NCI-H187 treated with DMSO at 0.1 percent for 48 hours (cell line): ENCODE measurements at places on chromosomes 4 and X.

DNA sequence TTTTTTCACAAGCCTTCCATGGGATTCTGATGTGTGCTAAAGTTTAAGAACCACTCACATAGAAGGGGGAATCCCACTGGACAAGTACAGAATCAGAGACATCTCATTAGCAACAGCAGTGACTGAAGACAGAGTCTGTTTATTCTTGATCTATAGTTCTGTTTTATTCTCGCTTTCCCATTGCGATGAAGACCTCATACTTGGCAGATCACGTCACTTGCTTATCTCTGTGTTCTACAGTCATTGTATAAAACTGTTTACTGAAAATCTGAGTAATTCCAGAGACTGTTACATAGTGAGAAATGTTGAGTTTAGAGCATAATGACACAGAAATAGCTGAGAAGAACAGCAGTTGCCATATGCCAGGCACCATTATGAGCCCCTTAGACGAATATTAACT lies 185.5 kb downstream of the PTTG2 start:
- no peak for DNase-seq

GRCh38 chrX:150508451-150509367 lies 59.7 kb upstream of the MTM1 start:
- no peak for DNase-seq

GRCh38 chr4:78360466-78360865 lies 191.1 kb upstream of the ANXA3 start:
- DNase-seq = no peak

- no peak for DNase-seq
Observed at GRCh38 chrX:129039176-129039575, 484.1 kb downstream of the SMARCA1 start.

DNA sequence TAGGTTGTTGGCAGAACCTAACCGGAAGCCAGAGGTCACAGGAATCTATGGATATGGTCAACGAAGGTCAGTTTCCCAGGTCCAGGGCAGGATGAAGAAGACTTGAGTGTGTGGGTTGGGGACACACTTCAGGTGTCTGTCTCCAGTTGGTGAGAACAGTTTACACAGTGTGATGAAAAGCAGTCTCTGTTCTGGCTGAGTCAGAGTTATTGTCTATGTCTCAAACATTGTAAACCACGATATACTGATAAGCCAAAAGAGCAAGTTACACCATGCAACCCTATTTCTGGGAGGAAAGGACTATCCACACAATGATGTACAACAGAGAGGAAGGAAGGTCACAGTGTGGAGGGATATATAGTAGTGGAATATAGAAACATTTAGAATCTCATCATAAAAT lies 187.1 kb upstream of the C1QTNF7 start:
- no peak for DNase-seq

DNA sequence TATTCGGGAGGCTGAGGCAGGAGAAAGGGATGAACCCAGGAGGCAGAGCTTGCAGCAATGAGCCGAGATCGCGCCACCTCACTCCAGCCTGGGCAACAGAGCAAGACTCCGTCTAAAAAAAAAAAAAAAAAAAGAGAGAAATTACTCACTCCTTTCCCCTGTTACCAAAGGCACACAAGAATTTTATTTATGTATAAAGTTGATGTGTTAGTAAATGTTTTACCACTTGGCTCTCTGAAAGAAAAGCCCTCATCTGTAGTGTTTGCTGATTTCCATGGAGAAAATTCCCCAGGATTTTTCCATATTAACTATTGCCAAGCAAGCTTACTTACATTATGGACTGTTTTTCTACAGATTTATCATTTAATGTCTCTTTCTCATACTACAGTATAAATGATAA lies 142.1 kb upstream of the PABPC4L start:
- DNase-seq = no peak

GRCh38 chr4:169305651-169306050 lies 34.9 kb upstream of the SH3RF1 start:
- no peak for DNase-seq

DNA sequence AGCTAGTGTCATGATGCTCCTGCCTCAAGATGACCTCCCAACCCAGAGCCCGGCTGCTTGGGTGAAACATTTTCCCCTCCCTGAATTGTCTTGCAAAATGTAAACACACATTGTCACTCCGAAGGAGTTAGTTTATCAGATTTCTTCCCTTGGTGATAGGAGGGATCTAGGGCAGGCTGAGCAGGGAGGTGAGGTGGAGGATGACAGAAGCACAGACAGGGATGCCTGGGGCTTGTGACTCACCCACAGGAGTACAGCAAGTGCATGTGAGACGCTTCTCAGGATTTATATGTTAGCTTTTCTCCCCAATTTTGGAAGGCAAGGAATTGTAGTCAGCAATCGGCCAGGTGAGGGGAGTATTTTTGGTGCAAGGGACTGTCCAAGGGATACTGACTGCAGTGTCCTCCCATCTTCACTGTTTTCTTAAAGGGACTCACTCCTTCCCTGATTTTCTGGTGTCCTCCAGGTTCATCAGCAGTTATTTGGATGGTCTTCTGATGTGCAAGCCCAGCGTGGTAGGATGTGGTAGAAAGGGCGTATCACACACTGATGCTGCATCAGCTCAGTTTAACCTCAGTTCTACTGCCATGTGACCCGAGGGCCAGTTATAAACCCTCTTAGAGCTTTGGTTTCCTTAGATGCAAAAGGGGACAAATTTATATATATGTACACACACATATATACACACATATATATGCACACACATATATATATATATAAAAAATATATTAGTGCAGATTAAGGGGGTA lies 46.2 kb upstream of the IGFBP7 start:
- no peak for DNase-seq

DNA sequence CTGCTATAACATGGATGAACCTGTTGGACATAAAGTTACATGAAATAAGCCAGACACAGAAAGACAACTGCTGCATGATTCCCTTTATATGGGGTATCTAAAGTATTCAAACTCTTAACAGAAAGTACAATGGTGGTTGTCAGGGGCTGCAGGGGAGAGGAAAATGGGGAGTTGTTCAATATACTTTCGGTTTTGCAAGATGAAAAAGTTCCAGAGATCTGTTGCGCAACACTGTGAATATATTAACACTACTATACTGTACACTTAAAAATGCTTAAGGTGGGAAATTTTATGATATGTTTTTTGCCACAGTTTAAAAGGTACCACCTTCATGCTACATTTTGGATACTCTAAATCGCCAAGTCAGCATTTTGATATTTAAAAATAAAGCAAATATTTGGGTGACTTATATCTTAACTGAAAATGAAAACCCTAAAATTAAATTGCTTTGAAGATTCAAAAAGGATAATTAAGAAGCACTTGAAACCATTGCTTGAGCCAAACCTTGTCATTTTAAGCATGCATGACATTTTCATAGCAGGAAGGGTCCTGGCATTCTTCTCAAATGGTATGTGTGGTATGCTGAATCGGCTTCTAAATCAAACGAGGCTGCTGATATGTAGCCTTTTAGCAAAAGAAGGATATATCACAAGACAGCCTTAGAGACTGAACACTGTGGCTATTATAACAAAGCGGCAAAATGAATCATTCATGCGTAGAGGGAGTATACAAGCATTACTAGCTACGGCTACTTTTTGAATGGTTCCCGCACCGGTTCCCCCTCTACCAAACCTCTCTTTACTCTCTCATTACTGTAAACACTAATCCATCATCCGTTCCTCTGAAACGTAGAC lies 607.1 kb upstream of the DIPK2B start:
- no peak for DNase-seq

- no peak for DNase-seq
Observed at GRCh38 chr4:76836860-76837562, 60.9 kb downstream of the SOWAHB start.

DNA sequence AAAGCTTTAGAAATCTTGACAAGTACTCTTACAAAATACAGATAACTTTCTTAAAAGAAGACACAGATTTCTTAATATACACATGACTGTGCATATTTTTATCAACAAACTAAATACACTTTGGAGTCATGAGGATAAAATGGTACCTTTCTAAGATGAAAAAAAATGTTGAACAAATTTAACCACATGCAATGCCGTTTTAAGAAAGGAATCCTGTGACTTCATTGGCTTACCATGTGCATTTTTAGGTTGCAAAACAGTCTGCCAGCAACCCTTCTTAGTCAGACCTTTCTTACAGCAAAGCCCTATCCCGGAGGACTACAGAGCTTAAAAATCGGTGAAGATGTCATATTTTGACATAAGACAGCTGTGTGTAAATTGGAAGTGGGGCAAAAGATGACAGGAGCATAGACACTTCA lies 51.7 kb downstream of the GASK1B start:
- DNase-seq = no peak

GRCh38 chr4:189377569-189377968 lies 563.1 kb upstream of the FRG1 start:
- DNase-seq = no peak

DNA sequence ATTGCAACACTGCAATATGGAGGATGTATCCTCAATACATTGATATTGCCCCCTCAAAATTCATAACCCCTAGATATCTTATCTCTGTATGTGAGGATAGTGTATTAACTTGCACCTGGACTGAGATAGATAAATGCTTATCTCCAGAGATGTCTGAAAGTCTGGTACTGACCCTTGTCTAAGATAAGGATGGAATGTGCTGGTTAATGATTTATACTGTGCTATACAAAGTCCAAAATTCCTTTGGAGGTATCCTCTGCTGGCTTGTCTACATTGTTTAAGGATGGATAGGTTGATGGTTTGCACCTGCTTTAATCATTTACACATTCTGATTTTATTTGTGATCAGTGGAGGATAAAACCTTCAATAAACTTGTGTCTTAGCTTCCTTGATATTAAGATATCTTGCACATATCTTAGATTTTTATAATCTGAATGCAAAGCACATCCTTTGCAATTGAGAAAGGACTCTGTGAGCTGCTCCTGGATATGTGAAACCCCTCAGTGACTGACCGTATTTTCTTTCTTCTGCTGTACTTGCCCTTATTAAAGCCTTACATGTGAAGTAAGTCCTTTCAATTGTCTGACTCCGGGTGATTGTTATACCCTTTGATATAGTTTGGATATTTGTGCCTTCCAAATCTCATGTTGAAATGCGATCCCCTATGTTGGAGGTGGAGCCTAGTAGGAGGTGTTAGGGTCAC lies 430.3 kb upstream of the MAOA start:
- DNase-seq = no peak

- DNase-seq = no peak
Observed at GRCh38 chr4:99652596-99653436, 4.8 kb downstream of the C4orf54 start.

DNA sequence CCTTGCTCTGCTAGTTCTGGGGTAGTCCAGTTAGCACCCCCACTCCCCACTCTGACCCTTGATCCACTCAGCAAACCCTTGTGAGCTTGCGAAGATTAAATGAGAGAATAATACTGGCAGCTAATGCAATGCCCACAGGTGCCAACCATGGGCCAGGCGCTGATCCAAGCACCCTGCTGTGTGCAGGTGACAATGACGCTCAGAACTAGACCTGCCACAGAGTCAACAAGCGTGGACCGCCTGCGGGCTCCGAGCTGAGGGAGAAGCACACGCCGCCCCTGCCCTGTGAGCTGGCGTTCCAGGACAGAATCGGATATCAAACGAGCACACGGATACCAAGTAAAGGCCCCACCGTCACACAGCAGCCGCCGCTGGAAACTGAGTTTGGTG lies 129.2 kb downstream of the FAM53A start:
- no peak for DNase-seq
